Activated naive CD4-positive, alpha-beta T cell treated with anti-CD3 and anti-CD28 coated beads, Interleukin-2, amount 50 U/mL, for 16 hours (primary cell): ENCODE measurements at places on chromosomes 11 and 22.
A peak's percentile ranks its signal among the peaks of the same experiment; 100 is the strongest.

DNA sequence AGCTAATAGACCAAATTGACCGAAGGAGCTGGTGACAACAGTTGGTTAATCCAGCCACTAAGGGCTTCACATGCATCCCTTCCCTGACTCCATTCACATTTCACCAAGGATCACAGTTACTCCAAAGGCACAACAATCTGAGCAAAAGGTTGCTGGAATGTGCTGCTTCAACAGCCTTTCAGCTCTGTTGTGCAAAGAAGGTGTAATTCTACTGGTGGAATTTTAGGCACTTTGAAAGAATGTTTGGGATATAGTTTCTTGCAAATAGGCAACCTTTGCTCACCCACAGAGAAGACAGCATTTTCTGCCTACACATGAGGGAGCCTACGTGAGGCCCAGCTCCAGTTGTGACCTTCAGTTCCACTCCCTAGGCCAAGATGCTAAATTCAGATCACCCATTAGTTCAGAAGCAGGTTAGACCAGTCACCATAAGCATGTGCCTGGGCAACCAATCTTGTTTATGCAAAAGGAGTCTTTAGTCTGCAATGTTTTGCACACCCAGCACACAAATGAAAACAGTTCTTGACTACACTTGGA is 21.6 kb upstream of the FCHSD2 start:
- DNase-seq, result no peak

GRCh38 chr22:33853200-33854097 is 66.8 kb downstream of the LARGE1 start:
- DNase-seq, result no peak

DNA sequence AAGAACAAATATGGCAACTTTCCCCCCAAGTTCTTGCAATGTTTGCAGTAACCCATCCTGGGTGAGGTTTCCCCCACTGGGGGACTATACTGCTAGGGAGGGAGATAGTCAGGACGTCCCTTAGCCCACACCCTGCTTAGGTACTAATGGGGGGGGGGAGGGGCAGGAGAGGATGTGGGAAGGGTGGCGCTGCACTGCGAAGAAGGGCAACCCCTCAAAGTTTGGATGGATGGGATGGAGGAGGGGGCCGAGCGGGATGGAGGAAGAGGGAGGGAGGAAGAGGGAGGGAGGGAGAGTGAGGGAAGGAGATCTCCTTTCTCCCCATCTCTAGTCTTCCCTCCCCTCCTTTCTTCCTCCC is 100.6 kb upstream of the HSD17B12 start:
- DNase-seq, result no peak

GRCh38 chr11:94869186-94869585 is 101.0 kb downstream of the AMOTL1 start:
- DNase-seq, result no peak

GRCh38 chr11:71434576-71435130 is 13.5 kb downstream of the DHCR7 start:
- DNase-seq, result no peak

DNA sequence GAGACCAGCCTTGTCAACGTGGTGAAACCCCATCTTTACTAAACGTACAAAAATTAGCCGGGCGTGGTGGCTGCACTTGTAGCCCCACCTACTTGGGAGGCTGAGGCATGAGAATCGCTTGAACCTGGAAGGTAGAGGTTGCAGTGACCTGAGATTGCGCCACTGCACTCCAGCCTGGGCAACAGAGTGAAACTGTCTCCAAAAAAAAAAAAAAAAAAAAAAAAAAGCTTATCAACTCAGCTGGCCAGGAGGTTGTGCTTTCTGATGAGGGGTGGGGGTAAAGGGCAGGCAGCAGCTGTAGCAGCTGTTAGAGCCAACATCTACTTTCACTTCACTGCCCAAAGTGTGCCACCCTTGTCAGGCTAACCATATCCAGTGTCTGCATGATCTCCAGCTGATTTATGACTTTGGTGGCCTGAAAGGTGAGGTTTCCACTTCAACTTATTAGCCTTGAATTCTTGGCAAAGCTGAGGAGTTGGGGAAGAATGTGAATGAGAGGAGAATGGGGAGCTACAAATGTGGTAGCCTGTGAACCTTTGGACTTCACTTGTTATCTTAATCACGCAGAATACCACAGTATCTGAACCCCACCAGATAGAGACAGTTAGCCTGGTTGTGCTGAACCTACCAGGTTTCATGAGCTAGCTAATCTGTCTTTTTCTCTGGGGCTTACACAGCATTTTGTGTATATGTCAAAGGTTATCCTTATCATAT is 19.6 kb downstream of the RNF121 start:
- DNase-seq, result no peak

DNA sequence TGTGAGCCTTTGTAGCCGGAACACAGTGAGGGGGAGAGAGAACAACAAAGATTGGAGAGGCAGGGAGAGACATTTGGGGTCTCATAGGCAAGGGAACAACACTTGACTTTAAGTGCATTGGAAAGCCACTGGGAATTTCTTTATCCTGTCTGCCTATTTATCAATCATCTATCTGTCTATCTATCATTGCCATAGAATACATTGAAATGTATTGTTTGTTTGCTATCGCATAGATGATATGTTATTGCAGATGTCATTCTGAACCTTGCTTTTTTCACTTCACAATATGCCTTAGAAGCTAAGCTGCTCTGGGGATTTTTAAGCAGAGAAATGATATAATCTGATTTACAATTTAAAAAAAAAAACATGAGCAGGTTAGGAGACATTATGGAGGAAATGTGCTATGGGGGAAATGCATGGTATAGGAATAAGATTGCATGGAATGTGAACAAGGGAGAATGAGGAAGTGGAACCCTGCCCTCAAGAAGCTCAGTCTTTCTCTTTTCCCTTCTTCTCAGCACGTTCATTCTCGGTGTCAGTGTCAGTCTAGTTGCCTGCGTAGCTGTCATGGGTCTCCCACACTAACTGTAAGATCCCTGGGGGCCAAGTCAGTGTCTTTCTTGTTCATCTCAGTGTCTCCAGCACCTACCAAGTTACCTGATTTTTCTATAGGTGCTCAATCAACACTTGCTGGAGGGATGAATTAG is 158.7 kb upstream of the ARHGAP20 start:
- DNase-seq, result no peak

DNA sequence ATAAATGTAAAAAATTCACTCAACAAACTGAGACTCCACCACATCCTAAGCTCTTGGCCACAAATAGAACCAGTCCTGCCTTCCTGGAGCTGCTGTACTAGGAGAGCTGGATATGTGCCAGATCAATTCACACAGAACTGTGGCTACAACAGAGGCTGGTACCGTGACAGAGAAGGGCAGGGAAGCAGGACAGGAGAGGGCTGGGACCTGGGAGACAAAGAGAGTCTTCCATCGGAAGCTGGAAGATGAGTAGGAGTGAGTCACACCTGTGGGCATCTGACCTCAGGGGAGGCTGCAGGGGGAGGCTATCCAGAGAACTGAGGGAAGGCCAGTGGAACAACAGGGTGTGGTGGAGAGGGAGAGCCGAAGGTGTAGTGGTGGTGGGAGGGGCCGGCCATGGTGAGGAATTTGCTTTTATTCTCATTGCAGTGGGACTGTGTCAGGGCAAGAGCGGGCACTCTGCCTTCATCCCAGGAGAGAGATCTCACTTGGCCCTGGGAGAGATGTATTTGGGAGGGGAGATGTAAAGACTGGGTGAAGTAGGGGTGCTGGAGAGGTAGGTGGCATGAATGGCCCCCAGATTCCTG is 1.9 kb upstream of the LTBP3 start:
- DNase-seq, result no peak

GRCh38 chr11:109864834-109865547 is 228.2 kb upstream of the ZC3H12C start:
- DNase-seq, result no peak

DNA sequence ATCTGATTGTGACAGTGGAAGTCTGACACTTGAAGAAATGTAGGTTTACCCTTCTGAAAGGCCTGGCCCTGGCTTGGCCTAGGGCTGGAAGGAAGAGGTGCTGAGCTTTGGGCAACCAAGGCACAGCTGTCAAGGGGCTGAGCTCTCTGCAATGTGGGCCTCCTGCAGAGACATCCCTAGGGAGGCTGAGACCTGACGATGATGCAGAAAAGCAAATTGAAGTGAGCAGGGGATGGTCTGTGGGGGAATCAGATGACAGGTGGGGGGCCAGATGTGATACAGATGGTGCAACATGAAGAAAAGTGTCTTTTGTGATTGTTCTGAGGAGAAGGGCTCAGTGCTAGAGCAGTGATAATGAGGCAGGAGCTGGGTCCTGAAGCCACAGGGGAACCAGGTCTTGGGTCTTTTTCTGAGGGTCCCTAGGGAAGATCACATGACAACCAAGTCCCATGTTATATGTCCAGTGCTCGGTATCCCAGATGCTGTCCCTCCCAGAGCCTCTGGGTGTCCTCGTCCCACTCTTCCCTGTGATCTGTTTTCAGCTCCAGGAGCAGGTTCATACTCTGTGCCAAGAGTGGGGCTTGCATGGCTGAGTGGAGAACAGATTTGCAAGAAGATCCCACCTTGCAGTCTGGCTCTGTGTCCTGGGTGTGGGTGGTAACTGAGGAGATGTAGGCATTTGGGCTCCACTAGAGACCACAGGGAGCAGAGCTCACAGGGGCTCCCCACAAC is 79.9 kb upstream of the VPREB1 start:
- DNase-seq, result no peak

DNA sequence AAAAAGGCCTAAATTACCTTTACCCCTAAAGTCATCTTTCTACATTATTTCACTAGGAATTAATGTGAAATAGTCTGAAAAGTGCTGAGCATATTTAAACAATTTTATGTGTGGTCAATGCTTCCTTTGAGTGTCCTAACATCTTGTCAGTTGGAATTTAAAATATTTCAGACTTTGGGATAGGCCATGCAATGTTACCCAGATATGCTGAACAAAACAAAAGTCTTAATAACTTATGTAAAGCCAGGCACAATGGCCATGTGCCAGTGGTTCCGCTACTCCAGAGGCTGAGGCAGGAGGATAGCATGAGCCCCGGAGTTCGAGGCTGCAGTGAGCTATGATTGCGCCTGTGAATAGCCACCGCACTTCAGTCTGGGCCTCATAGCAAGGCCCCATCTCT is 137.4 kb downstream of the CADM1 start:
- DNase-seq, result no peak

DNA sequence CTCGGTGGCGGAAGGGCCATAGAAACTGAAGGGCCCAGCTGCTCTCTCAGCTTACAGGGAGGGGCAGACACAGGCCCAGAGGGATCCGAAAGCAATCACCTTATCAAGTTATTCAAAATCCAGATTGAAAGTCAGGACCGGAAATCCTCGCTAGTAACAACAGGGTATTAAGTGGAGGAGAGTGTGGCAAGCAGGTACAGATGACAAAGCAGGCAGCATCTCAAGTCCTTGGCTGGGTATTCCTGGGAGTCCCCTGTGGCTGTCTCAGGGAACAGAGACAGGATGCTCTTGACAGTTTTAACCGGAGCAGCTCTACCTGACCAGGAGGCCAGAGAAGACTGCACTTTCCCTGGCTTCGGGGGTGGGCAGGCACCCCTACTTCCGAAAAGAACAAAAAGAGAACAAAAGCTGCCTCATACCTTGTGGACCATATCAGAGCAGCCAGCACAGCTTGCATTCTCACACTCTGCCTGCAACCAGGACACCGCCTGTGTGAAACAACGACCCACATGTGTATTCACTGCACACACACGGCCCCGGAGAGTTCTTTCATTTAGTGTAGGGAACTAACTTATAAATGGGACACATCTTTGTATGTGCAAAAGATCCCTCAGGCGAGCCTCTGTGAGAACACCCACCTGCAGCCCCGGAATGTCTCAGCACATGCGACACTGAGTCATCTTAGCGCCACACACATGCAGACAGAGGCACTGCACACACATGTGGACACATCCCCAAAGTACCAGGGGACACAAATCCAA is 78.3 kb downstream of the MICAL3 start:
- DNase-seq, result no peak

DNA sequence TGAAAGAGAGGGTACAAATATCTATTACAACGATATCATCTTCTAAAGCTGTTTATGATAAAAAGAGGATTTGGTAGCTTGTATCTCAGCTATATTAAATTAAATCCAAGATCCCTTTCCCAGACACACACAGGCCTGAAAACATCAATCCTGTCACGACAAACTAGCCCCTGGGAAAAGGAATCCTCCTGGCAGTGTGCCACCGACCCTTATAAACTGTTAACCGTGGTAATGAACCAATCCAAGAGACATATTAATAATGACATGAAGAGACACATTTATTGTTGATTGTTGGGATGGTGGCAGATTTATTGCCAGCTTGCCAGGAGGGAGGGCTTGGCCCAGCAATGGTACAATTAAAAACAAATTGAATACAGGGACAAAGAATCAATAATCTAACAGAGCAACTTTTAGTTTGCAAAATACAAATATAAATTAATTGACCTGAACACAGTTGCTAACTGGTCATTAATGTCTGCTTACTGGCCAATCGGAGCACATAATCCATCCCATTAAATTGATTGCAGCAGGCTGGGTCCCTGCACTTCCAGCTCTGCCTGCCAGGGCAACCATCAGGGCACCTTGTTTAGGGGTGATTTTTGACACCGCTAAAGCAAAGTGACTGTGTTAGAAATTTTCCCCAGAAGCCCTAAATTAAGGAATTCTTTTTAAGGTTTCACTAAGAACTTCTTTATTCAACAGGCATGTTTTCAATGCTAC is 887.6 kb downstream of the OPCML start:
- DNase-seq, result no peak

- peak; percentile 7 for DNase-seq
These were observed 9.3 kb downstream of the LARGE2 start for GRCh38 chr11:45931739-45932138.

GRCh38 chr11:20027556-20028013 is 132.7 kb downstream of the DBX1 start:
- no peak for DNase-seq

DNA sequence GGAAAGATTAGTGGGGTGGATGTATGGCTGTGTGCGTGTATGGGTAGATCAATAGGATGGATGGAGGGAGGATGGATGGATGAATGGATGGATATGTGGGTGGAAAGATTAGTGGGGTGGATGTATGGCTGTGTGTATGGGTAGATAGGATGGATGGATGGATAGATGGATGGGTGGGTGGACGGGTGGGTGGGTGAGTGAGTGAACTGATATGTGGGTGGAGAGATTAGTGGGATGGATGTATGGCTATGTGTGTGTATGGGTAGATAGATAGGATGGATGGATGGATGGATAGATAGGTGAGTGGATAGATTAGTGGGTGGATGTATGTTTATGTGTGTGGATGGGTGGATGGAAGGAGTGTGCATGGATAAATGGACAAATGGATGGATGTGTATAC is 87.6 kb upstream of the LDLRAD3 start:
- no peak for DNase-seq

- peak; percentile 73 for DNase-seq
These were observed 884 bp downstream of the IL10RA start for GRCh38 chr11:117986981-117987574.

- no peak for DNase-seq
These were observed 2.3 kb downstream of the MTFP1 start for GRCh38 chr22:30427871-30428270.

DNA sequence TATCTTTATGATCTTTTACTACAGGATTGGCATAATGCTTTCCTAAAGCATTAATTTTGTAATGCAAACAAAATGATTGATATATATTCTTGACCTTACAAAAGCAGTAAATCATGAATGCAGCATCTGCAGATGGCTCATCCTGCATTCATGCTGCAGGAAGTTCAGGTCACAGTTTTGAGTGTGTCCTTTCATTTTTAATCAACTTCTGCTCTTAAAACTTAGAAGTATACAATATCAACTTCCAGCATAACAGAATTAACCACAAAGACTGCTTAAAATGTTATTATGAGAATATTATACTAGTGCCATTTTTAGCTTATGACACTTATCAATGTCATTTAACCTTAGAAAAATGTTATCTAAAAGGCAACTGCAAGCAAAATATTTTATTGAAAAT is 54.0 kb downstream of the SLC36A4 start:
- no peak for DNase-seq

GRCh38 chr11:14300661-14301304 is 58.2 kb downstream of the RRAS2 start:
- peak; percentile 42 for DNase-seq
